AG04450 (cell line): ENCODE measurements at places on chromosomes 16 and 17.

- no peak for DNase-seq
These were observed 10.2 kb upstream of the LRRC37B start for GRCh38 chr17:31997005-31997404.

- DNase-seq = no peak
These were observed 6.9 kb downstream of the PLLP start for GRCh38 chr16:57277586-57277985.

- DNase-seq = no peak
These were observed 50.0 kb downstream of the TENT4B start for GRCh38 chr16:50202926-50203624.

DNA sequence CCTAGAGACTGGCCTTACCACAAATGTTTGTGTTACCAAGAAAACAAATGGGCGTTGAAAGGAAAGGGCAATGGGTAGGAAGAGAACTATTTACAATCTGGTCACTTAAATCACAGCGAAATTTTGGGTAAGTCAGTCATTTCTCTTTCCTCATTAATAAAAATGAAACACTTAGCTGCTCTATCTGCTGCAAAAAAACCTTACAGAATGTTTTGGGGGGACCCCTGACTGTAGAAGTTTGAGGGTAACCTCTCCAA lies 742 bp upstream of the NUTF2 start:
- DNase-seq = no peak

GRCh38 chr16:1180549-1181403 lies 27.9 kb downstream of the CACNA1H start:
- DNase-seq = no peak

DNA sequence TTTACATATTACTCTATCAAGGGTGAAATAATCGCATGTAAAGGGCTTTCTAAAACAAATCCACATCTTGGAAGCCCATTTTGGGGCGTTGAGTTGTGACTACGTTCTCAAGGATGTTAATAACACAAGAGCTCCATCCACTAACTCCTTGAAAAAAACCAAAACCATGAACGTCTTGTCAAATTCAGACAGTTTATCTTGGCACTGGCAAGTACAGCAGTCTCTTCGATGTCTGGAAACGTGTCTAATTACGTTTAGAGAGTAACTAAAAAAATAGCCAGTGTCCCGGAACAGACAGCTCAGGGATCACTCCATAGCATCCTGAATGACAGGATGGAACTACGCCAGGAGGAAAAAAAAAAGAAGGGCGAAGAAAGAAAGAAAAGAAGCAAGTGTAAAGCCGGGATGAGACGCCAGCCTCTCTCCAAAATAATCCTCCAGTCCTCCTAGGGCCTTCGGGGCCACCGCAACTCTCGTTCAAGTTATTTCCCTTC lies 954 bp downstream of the MYO1D start:
- no peak for DNase-seq

DNA sequence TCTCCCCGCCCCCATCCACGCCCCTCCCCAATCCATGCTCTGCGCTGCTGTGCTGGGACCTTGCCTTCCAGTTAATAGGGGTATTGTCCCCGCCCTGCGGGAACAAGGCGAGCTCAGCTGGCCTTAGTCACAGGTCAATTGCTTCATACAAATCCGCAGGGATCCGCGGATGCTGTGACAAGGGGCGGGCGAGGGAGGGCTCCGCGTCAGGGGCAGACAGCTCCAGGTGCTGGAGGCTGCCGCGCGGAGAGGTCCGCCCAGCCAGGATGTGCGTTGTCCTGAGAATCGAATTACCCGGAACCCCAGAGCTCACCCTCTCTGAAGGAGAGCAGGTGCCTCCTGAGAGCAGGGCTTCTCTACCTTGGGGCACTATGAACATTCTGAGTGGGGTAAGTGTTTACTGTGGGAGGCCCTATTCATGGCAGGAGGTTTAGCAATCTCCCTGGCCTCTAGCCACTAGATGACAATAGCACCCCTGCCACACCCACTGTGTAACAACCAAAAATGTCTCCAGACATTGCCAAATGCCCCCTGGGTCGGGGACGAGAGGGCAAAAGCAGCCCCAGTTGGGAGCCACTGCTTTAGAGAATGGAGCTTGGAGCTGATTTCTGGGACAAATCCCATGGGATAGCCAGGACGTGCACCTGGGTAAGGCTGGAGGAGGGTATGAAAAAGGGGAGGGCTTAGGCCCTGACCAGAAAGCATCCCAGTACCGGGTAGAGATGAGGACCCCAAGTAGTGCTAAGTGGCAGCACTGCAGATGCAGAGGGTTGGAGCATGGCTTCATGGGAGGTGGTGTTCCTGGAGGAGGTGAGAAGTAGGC lies 138.2 kb downstream of the CYLD start:
- DNase-seq = no peak

- no peak for DNase-seq
These were observed 82.1 kb downstream of the CCT6B start for GRCh38 chr17:34879146-34879545.

DNA sequence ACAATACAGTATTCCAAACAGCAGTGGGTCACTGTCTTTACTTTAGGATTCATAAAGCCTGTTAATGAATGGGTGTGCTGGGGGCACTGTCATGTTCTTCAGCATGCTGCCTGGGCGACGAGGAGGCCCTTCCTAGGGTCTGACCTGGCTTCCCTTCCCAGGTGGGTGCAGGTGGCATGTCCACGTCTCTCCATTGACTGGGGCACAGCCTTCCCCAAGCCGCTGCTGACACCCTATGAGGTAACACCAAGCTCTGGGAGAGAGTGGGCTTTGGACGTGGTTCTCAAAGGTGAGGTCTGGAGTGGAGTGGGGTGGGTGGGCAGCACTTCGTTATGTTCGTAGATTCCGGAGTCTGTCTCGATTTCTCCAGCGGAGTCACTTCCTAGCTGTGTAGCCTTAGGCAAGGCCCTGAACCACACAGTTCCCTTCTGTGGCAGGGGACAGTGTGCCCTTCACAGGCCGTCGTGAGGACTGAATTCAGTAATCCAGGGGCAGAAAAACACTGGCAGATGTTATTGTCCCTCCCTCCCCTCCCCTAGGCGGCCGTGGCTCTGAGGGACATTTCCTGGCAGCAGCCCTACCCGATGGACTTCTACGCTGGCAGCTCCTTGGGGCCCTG lies 771 bp upstream of the OVCA2 start:
- DNase-seq = no peak

GRCh38 chr17:74055508-74056160 lies 147.8 kb upstream of the RPL38 start:
- DNase-seq = no peak
